ENCODE measurements at places on chromosomes 5 and 9. TPM values are rescaled to one million over a fixed set of nuclear protein-coding genes. Genes with fewer than 3 reads are reported as not detected.

DNA sequence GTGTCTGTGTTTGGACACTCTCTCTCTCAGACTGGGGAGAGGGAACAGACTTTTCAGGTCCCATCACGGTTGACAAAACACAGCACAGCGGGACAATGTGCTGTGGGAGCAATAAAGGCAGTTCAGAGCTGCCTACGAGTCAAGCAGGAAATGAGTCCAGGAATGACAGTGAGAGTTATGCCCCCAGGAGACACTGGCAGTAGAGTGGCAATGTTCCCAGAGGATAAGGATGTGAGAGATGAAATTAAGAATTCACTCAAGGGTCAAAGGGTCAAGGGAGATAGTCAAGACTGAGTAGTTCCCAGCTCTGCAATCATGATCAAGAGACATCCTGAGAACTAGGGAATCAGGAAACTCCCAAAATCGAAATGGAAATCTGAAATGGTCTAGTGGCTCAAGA is 156.1 kb downstream of the LURAP1L start:
- DNase-seq = no peak

GRCh38 chr9:137294681-137295237 is 7.3 kb downstream of the NRARP start:
- peak; percentile 64 for DNase-seq

GRCh38 chr5:174642816-174643405 is 81.5 kb upstream of the MSX2 start:
- no peak for DNase-seq

DNA sequence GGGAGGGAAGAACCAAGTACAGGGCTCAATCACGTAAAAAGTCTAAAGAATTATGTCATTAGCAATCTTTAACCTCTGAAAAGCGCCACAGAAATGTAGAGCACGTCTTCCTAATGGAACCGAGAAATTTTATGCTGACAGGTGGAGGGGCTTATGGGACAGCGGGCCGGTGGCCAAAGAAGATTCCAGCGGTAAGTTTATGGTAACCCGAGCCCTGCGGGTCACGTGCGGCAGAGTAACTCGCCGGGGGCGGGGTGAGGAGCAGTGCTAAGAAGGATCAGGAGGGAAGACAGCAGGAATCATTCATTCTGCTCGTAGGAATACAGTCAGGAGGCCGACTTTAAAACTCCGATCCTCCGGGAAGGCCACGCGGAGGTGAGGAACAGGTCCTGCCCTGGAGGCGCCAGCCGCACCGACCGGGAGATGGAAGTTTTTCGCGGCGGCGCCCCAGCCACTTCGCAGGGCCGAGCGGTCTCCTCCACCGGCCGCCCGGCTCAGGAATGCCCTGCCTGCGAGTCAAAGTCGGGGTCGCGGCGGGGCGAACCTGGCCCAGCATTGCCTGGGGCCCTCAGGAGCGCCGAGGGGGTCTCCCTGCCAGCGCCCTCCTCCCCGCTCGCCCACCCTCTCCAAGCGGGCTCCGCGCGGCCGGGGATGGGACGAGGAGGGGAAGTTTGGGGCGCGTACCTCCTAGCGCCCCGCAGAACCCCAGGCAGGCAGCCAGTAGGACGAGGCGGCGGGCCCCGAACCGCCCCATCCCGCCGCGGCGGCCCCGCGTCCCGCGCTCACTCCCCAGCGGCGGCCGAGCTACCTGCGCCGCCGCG is 101.8 kb downstream of the ESM1 start:
- peak; percentile 80 for DNase-seq

- no peak for DNase-seq
These were observed 50.3 kb upstream of the TGFBR1 start for GRCh38 chr9:99054581-99054980.

- no peak for DNase-seq
These were observed 33.3 kb upstream of the ABCA1 start for GRCh38 chr9:104961238-104961637.

DNA sequence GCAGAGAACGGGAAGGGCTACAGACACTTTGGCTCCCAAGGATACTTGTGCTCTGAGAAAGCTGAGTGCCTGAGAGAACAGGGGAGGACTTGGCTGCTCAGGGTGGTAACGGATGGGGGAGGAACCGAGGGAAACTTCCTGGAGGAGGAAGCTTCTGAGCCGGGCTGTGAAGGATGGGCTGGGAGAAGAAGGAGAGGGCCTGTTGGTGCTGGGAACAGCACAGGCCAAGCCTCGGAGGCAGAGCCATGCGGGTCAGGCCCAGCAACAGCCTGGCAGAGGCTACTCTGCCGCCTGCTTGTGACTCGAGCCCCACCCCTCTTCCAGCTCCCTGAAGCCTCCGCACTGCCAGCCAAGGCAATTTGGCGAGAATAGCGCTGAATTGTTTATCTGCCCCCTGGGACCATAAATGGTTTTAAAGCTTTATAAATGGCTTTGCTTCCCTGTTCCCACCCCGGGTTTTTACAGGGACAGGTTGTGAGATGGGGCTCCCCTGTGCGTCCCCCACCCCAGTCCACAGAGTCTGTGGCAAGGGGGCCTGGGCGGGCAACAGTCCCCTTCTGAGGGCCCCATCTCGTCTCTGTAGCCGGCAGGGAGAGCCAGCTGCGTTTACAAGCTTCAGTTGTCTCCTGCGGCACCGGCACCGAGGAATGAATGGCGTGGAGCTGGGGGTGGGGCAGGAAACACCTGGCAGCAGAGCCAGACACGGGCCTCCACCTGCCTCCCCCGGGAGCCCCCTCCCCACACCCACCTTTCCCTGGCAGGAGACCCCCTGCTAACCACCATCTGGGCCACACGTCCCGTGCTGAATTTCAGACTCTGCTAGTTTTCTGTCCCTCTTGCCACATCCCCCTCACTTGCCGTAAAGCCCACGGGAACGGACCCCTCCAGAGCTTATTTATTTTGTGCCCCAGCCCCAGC is 24.4 kb downstream of the FAM163B start:
- DNase-seq = peak; percentile 57

TIMD4 gene
- 0.18 TPM for total RNA-seq

OTP gene
- not detected for total RNA-seq

PTPN3 gene
- 2.2 TPM for total RNA-seq

ANKRD20A1 gene
- 0.07 TPM for total RNA-seq

P4HA2 gene
- 51.3 TPM for total RNA-seq

TRIM14 gene
- total RNA-seq = 1.5 TPM

All from cardiac muscle cell (in vitro differentiated cells and primary cell).